ENCODE measurements at places on chromosomes 1 and 21. TPM values are rescaled to one million over a fixed set of nuclear protein-coding genes. Genes with fewer than 3 reads are reported as not detected.

Gene CELF3
- total RNA-seq: not detected

Gene TRIM46
- 0.35 TPM for total RNA-seq

Gene SLAMF8
- 51.2 TPM for total RNA-seq

Gene NUF2
- 0.92 TPM for total RNA-seq

Gene SERINC2
- total RNA-seq: 32.3 TPM

Gene ATP1A4
- 1.1 TPM for total RNA-seq
